ENCODE measurements at places on chromosomes 11 and 22. TPM values are rescaled to one million over a fixed set of nuclear protein-coding genes. Genes with fewer than 3 reads are reported as not detected.

Gene APOBEC3A
- polyA plus RNA-seq, result not detected

Gene LDHAL6A
- polyA plus RNA-seq, result 0.14 TPM

Gene MMP1
- polyA plus RNA-seq, result 0.23 TPM

Gene CPT1A
- 9.7 TPM for polyA plus RNA-seq

Gene KDM4E
- 0.06 TPM for polyA plus RNA-seq

DNA sequence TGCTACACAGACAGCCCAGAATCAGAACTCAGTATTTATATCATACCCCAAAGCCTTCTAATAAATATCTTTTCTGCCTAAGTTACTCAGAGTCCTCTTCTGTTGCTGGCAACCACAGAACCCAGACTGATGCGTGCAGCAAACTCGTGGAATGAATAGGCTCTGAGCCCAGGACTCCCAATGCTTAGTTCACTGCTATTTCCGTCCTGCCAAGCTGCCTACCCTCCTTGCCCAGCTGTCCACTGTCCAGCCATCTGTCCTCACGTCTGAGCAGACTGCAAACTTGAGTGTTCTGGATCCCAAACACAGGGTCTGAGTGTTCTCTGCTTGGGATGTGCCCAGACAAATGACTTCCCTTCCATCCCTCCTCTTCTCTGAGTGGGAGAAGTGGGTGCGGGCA is 19.4 kb downstream of the PTPN5 start:
- no peak for DNase-seq

Gene MAPK8IP2
- polyA plus RNA-seq, result 0.51 TPM

- no peak for DNase-seq
These were observed 104.5 kb downstream of the CTTN start for GRCh38 chr11:70502677-70503467.

GRCh38 chr11:13339195-13340153 is 61.9 kb downstream of the BMAL1 start:
- no peak for DNase-seq

Gene NCR3LG1
- polyA plus RNA-seq, result 0.29 TPM

DNA sequence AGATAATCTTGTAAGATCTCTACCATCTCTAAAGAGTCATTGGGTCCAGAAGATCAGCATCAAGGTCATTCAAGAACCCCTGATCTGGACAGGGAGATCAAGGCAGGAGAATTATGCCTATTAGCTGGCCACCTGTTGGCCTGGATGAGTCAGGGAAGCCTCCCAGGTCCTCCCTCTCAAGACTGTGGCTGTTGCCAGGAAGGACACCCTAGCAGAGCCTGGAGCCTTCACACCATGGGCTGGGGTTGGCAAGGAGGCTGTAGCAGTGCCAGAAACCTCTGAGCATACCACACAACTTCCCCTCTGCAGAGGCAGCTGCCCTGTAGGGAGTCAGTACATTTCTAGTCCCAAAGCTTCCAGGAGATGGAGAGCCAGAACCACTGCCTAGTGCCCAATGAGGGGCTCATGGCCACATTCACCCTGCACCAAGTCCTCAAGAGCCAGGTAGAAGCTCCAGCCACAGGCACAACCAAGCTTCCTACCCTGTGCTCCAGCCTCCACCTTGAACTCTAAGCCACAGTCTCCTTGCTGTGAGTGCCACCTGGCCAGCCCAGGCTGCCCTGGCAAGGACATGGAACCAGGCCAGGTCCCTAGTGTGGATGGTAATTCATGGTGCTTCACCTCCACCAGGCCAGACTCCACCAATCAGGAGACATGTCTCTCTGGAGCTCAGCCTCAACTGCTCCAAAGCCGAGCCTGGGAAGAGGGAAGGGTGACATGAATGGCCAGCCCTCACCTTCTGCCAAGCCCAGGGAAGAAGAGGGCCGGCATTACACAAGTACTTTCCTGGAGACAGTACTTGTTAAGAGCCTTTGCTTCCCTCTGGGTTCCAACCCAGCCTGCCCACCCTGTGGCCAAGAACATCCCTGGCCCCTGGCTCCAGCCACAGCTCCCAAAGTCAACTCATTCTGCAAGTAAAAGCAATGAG is 124.3 kb downstream of the BUD13 start:
- no peak for DNase-seq

DNA sequence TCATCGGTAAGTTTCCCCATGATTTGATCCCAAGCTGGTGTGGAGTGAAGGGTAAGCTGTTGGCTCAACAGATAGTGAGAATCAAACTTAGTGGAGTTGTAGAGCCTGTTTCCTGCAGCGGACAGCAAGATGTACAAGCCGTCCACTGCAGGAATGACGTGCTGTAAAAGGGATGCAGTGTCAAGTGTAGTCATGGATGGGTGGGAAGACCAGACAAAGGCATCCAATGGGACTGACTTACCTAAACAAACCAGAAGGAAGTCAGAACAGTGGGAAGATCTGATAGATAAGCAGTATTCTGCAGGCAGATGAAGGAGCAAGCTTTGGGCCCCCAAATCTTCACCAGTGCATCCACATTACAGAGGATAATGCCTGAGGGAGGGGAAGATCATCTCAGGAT is 8.8 kb downstream of the ZBTB16 start:
- DNase-seq, result no peak

DNA sequence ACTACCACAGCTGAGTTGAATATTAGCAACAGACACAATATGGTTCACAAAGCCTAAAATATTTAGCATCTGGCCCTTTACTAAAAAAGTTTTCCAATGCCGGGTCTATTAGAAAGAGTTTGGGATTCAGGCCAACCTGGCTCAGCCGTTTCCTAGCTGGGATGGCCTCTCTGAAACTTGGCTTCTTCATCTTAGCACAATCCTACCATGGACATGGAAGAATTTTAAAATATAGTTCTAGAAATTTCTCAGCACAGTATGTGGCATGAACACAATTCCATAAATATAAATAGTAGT is 103.8 kb downstream of the RRAS2 start:
- no peak for DNase-seq

- DNase-seq, result no peak
These were observed 260.0 kb downstream of the TBC1D22A start for GRCh38 chr22:47022475-47022874.
